Erythroblast (primary cell): ENCODE measurements at places on chromosomes 1 and 21.

DNA sequence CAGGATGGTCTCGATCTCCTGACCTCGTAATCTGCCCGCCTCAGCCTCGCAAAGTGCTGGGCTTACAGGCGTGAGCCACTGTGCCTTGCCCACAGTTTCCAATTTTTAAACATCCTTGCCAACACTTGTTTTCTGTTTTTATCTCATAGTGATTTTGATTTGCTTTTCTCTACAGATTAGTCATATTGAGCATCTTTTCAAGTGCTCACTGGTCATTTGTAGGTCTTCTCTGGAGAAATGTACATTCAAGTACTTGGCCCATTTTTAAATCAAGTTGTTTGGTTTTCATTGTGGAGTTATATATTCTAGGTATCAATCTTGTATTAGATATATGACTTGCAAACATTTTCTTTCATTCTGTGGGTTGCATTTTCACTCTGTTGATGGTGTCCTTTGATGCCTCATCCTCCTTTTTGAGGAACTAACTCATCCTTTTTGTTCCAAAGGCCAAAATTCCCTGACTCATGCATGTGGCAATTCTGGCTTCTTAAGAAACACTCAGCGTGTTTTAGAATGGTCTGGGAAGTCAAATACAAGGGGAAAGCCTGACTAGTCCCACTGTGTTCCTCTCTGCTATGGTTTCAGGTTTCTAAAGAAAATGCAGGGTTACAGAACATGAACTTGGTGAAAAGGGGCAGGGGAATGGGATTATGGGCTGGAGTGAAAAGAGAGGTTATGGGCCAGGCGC is 37.3 kb downstream of the PTAFR start:
- no peak for DNase-seq

DNA sequence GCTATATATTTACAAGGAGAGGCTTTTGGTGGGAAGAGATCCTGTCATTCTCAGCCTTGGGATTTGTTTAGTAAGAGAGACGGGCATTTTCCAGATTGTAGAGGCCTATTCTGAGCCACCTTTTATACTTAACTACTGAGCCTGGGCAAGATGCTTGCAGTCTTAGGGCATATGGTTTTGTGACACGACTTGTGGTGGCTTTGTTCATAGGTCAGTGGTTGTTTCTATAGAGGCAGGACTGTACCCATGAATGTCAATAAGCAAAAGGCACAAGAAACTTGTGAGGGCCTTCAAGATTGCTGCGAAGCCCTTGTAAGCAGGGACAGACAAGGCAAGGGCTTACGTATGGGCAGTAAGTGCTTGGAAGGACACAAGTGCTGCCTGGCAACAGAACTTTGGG is 3.4 kb upstream of the FCRL3 start:
- DNase-seq: no peak

DNA sequence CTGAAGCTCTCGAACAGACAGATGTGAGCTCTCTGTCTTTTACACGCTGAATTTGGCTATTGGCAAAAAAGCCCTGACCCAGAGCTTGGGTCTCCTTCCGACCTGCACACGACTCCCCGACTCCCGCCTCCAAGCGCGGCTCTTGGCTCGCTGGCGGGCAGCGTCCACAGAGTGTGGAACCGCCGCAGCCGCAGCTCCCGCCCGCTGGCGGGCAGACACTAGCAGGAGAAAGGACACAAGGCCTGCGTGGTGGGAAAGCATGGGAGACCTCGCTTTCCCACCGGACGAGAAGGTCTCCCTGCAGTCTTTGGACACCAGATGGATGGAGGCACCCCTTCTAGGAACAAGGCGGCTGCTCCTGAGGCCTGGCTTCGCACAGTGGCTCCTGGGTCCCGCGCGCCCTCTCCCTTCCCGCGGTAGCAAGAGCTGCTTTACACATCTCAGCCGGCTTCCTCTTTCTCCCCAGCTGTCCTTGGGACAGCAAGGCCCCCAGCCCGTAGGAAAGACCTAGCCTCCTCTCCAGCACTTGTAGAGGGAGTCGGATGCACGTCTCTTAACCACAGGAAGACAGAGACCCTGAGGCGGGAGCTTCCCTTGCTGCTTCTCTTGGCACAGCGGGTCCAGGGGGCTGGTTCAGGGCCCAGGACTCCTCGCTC is 92.1 kb downstream of the PRKAB2 start:
- DNase-seq: no peak

DNA sequence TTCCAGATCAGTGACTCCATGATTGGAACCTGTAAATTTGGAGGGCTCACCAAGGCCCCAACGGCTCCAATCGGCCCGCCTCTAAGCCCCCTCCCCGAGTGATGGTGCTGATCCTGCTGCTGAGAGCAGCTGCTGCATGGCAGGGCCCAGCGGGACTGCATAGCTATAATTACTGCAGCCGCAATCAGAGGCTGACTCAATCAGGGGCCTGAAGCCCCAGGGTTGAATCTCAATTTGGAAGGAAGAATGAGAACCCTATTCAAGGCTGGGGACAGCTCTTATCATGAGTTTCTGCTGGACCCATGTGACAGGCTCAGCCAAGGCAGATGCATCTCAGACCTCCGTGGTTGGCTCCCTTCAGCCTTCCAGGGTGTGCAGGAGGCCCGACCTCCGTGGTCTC is 42.8 kb upstream of the MAGOH start:
- DNase-seq: no peak

- DNase-seq: no peak
These were observed 66.9 kb downstream of the PRDM2 start for GRCh38 chr1:13766592-13767564.
